ENCODE measurements at places on chromosomes 2 and 18. TPM values are rescaled to one million over a fixed set of nuclear protein-coding genes. Genes with fewer than 3 reads are reported as not detected.
A peak's percentile ranks its signal among the peaks of the same experiment; 100 is the strongest.

DNA sequence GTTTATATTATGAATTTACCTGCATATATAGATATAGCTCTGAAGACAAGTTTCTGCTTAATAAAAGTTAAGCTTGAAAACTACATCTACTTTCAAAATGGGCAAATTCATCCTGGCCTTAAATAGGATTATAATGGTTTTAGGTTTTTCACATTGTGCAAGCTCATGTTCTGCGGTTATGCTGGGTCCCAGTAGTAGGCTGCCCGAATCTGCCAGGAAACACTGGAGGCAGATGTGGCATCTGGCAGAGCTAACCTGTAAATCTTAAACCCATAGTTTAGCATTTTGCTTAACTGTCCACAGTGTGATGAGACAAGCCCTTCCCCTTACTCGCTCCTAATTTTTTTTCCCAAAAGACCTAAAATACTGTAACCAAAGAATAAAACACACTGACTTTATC lies 234.2 kb downstream of the TCF4 start:
- no peak for DNase-seq

DNA sequence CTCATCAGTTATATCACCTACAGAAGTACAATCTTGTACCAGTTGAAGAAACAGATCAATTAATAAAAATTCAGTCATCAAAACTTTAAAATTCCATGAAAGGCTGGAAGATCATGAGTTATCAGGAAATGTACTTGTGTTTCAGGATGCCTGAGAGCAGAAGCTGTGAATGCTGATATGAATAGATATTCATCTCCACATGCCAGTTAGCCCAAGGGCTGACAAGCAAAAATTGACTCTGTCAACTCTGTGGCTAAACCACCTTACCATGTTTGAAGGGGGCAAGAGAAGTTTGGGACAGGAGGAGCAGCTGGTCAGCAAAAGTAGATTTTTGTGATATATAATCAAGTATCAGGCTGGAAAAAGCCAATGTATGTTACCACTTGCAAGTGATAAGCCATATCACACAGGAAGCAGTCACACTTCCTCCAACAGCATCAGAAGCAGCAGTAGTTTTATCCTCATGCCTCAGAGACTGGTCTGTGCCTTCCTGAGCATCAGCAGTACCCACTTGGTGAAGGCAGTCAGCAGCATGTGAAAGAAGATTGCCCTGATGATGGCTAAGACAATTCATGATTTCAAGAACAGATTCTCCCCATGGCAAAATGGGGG lies 328.2 kb upstream of the CNTNAP5 start:
- no peak for DNase-seq

- no peak for DNase-seq
These were observed 29.5 kb downstream of the LAMA3 start for GRCh38 chr18:23718731-23719130.

PER2 gene
- total RNA-seq: 1.6 TPM

GRCh38 chr2:62404913-62405312 lies 101.1 kb downstream of the TMEM17 start:
- DNase-seq: no peak

- no peak for DNase-seq
These were observed 18.3 kb upstream of the KIF3C start for GRCh38 chr2:26000561-26001082.

- peak; percentile 51 for DNase-seq
These were observed 21.2 kb downstream of the TEX44 start for GRCh38 chr2:231613663-231614558.

- DNase-seq: no peak
These were observed 638.8 kb upstream of the VRK2 start for GRCh38 chr2:57407772-57408201.

DNA sequence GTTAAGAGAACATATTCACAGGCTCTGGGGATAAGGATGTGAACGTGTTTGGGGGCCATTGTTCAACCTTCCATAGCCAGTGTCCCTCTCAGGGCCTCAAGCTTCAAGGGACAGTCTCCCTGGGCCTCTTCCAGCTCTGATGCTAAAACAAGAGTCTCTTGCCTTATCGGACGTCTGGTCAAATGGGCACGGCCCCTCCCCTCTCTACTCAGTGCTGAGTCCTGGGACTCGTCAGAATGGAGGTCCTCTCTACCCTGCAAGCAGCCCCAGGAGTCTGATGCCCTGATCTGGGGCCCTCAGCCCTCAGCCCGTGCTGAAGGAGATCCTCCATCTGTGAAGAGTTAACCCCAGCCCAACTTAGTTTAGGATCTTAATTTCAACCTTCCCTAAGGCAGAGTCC lies 198.2 kb downstream of the ZFP36L2 start:
- DNase-seq: no peak

DNA sequence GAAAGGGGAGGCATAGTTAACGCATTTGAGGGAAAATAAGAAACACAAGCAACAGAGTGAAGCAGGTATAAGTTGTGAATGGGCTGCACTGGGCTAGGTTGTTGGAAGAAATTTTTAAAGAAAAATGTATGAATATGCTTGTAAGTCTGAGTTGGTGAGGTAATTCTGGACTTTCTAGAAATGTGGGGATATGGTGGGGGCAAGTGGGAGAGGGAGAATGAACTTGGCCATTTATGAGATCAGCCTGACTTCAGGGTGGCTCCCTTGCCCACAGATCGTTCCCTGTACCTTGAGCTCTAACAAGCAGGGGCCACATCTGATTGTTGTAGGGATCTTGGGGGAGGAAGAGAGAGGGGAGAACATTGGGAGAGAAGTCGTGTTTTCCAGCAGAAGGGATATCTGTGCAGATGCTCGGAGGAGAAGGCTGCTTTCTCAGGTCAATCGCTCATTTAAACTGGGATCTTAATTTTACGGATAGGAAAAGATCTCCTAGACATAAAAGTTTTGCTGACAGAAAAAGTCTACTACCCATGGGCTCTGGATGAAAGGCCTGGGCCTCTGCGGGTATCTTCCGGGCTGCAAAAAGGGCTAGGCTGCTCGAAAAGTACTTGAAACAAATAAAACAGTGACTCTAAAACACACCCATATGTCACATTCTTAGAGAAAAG lies 42.5 kb upstream of the FZD5 start:
- no peak for DNase-seq

CD8A gene
- not detected for total RNA-seq

PRKAG3 gene
- total RNA-seq: not detected

IL1RL1 gene
- total RNA-seq: not detected

- peak; percentile 81 for DNase-seq
These were observed 57.0 kb upstream of the FAM237A start for GRCh38 chr2:206585335-206585734.

SPR gene
- 84.0 TPM for total RNA-seq

DNA sequence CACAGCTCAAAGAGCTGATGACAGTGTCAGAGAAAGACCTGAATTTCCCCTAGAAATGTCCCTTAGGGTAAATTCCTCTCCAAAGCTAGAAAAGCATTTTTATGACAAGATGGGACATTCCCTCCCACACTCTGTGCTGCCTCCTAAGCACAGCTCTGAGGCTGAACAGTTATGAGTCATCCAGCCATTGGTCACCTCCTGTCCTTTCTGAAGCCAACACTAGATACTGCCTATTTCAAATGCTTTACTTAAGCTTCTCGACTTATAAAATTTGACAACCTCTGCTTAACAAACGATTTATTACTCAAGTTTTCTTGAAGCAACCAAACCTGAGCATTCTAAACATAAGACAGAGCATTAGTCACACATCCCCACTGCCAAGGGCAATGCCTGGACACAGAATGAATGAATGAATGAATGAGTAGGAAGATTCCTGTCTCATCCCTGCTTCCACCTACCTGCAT lies 35.4 kb downstream of the B4GALT6 start:
- peak; percentile 98 for DNase-seq

MAP4K4 gene
- 61.8 TPM for total RNA-seq

GRCh38 chr2:8593243-8593642 lies 88.6 kb upstream of the ID2 start:
- DNase-seq: no peak

GRCh38 chr2:227855440-227855839 lies 16.0 kb upstream of the DAW1 start:
- no peak for DNase-seq

SIX2 gene
- not detected for total RNA-seq
